Activated naive CD8-positive, alpha-beta T cell treated with anti-CD3 and anti-CD28 coated beads, Interleukin-2, amount 10 ng/mL, durations not matched to agents 7 days and 5 days (primary cell): ENCODE measurements at places on chromosomes 5 and 9.

- no peak overlapping the region for H3K4me3 ChIP-seq
- H3K36me3 ChIP-seq: no peaks in the 10 kb centered on the region
- no peaks in the 10 kb centered on the region for H3K4me1 ChIP-seq
- no peak for DNase-seq
Measured at GRCh38 chr9:74570879-74571512, 73.9 kb downstream of the RORB start.

GRCh38 chr5:131272724-131273123 lies 8.9 kb downstream of the CDC42SE2 start:
- peak overlapping the region; percentile 91 for H3K27ac ChIP-seq
- peak overlapping the region; percentile 82 for H3K4me3 ChIP-seq
- no peaks in the 10 kb centered on the region for H3K27me3 ChIP-seq
- DNase-seq: no peak
- peaks cover 22% of the 10 kb centered on the region for H3K36me3 ChIP-seq
- H3K4me1 ChIP-seq: peaks cover 59% of the 10 kb centered on the region

GRCh38 chr5:73115399-73116051 lies 4.8 kb upstream of the TMEM171 start:
- no peaks in the 10 kb centered on the region for H3K36me3 ChIP-seq
- no peak overlapping the region for H3K27ac ChIP-seq
- no peak overlapping the region for H3K4me3 ChIP-seq
- no peak for DNase-seq
- H3K27me3 ChIP-seq: peaks cover 61% of the 10 kb centered on the region

- H3K4me3 ChIP-seq: peak overlapping the region; percentile 26
- H3K27ac ChIP-seq: peak overlapping the region; percentile 74
- peaks cover 93% of the 10 kb centered on the region for H3K4me1 ChIP-seq
- no peak for DNase-seq
- H3K27me3 ChIP-seq: no peaks in the 10 kb centered on the region
- peaks cover 40% of the 10 kb centered on the region for H3K36me3 ChIP-seq
Measured at GRCh38 chr9:89461265-89461664, 36.6 kb downstream of the SEMA4D start.

- no peaks in the 10 kb centered on the region for H3K27me3 ChIP-seq
- H3K27ac ChIP-seq: no peak overlapping the region
- no peaks in the 10 kb centered on the region for H3K36me3 ChIP-seq
- no peak for DNase-seq
- peaks cover 1% of the 10 kb centered on the region for H3K4me1 ChIP-seq
- no peak overlapping the region for H3K4me3 ChIP-seq
Measured at GRCh38 chr9:117103438-117104110, 311.3 kb downstream of the ASTN2 start.

GRCh38 chr9:22286661-22287060 lies 160.0 kb upstream of the DMRTA1 start:
- no peaks in the 10 kb centered on the region for H3K36me3 ChIP-seq
- no peaks in the 10 kb centered on the region for H3K27me3 ChIP-seq
- H3K27ac ChIP-seq: no peak overlapping the region
- H3K4me3 ChIP-seq: no peak overlapping the region
- H3K4me1 ChIP-seq: no peaks in the 10 kb centered on the region
